Esophagus muscularis mucosa (tissue), 4 donors: ENCODE measurements at places on chromosomes 4 and X.

DNA sequence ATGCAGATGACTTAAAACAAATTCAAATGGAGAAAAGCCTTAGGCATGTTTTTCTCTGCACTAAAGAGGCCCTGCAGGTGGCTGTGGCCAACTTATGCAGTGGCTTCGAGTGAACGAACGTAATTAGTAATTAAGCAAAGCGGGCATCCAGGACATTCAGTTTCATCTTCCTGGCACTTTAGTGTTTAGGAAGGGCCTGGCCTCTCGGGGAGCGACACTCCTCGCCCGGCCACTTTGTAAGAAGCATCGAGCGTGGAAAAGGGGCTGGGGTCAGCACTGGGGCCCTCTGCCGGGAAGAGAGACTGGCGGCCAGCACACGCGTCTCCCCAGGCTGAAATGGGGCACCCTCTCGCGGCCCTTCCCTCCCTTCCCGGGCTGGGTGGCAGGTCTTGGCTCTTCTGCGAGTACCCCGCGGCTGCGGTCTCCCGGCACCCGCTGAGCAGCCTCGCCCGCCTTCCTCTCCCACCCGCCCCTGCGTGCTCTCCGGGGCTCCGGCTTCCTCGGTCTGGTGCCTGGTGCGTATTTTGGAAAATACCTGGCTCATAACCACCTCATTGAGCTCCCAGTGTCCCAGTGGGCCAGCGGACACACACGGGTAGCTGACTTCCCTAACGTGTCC is 677 bp upstream of the CYP4V2 start:
- H3K27me3 ChIP-seq, result no peaks in the 10 kb centered on the region
- H3K36me3 ChIP-seq, result no peaks in the 10 kb centered on the region
- peaks cover 39% of the 10 kb centered on the region for H3K4me1 ChIP-seq

DNA sequence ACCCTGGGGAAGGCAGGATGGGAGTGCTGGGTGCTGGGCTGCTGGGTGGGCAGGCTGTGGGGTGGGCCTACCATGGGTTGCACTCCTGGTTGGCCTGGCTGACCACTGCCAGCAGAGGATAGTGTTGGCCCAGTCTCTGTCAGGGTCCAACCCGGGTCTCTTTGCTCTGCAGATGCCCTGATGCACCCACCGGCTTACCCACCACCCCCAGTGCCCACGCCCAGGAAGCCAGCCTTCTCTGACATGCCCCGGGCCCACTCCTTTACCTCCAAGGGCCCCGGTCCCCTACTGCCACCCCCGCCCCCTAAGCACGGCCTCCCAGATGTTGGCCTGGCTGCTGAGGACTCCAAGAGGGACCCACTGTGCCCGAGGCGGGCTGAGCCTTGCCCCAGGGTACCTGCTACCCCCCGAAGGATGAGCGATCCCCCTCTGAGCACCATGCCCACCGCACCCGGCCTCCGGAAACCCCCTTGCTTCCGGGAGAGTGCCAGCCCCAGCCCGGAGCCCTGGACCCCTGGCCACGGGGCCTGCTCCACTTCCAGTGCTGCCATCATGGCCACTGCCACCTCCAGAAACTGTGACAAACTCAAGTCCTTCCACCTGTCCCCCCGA is 14.2 kb upstream of the ADD1 start:
- H3K27me3 ChIP-seq, result no peaks in the 10 kb centered on the region
- H3K4me3 ChIP-seq, result no peak overlapping the region
- peaks cover 6% of the 10 kb centered on the region for H3K4me1 ChIP-seq
- no peak for DNase-seq
- no peak overlapping the region for H3K27ac ChIP-seq
- H3K36me3 ChIP-seq, result peaks cover 95% of the 10 kb centered on the region

DNA sequence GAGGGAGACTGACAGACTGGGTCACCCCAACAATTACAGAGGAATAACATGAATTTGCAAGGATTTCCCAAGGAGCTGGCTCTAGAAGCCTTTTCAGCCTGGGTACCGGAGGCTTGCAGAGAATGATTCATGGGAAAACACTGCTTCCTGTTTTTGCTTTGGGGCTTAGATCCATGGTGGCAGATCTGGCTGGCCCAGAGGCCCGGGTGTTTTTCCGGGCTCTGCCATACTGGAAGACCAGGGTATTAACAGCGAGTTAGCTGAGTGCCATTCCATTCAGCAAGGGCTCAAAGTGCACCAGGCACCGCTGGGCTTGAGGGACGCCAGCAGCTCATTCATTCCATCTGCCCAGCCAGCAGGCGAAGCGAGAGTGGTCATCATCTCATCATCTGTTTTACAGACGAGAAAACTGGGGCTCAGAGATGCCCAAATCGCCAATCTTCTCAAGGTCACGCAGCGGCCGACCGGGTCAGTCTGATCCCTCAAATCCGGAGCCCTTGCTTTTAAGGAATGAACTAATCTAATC is 1.3 kb downstream of the WDR1 start:
- DNase-seq, result no peak
- H3K4me3 ChIP-seq, result peak overlapping the region; percentile 76
- H3K27me3 ChIP-seq, result no peaks in the 10 kb centered on the region
- peaks cover 60% of the 10 kb centered on the region for H3K4me1 ChIP-seq
- peaks cover 50% of the 10 kb centered on the region for H3K36me3 ChIP-seq

DNA sequence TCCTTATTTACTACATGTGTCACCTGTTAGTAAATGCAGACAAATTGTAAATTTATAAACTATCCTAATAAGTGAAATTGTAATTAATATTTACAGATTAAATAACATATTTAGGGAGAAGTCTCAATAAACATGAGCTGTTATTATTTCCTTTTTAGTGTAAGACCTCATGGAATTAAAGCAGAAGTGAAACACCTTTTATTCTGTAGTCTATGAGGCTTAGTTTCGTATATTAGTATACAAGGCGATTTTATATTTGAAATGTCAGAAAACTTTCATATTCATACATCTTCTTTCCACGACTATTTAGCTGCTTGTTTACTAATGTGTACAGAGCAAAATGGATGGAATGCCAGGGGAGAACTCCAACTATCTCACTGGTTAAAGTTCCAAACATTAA is 414.4 kb downstream of the ARHGAP24 start:
- no peaks in the 10 kb centered on the region for H3K27me3 ChIP-seq
- no peak for DNase-seq
- no peaks in the 10 kb centered on the region for H3K36me3 ChIP-seq

GRCh38 chr4:87566276-87566675 is 37.1 kb upstream of the SPARCL1 start:
- H3K27ac ChIP-seq, result no peak overlapping the region
- no peaks in the 10 kb centered on the region for H3K4me1 ChIP-seq
- H3K27me3 ChIP-seq, result no peaks in the 10 kb centered on the region
- H3K36me3 ChIP-seq, result no peaks in the 10 kb centered on the region

- H3K27ac ChIP-seq, result no peak overlapping the region
- no peaks in the 10 kb centered on the region for H3K27me3 ChIP-seq
- H3K36me3 ChIP-seq, result no peaks in the 10 kb centered on the region
- DNase-seq, result no peak
- H3K4me3 ChIP-seq, result no peak overlapping the region
These were observed 32.2 kb downstream of the MID2 start for GRCh38 chrX:107857837-107858236.

DNA sequence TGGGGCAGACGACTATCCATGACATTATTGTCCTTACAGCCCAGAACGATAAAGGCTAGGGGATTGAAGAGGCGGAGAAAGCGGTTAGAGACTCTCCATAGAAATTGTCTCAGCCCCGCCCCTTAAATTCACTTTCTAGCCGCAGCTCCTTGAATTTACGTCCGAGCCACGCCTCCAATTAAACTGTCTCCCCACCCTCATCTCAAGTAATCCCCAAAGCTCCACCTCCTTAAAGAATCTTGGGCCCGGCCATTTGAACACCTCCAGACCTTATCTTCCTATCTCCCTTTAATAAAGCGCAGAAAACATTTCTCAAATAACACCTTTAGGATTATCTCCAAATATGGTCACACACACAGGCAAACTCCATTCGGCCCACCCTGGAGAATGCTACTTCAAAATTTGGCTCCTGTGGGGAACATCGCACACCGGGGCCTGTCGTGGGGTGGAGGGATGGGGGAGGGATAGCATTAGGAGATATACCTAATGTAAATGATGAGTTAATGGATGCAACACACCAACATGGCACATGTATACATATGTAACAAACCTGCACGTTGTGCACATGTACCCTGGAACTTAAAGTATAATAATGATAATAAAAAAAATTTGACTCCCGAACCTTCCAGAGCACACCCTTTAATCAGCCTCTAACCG is 7.2 kb upstream of the MAGIX start:
- no peaks in the 10 kb centered on the region for H3K36me3 ChIP-seq
- peak overlapping the region; percentile 53 for H3K4me3 ChIP-seq
- H3K4me1 ChIP-seq, result peaks cover 6% of the 10 kb centered on the region
- H3K27me3 ChIP-seq, result no peaks in the 10 kb centered on the region
- DNase-seq, result no peak
- H3K27ac ChIP-seq, result peak overlapping the region; percentile 90
